ENCODE measurements at places on chromosomes 2 and 18.

GRCh38 chr18:62187543-62188510 is 772 bp downstream of the RELCH start:
- H3K4me3 ChIP-seq = peak overlapping the region; percentile 100
- peaks cover 63% of the 10 kb centered on the region for H3K4me1 ChIP-seq
- H3K36me3 ChIP-seq = peaks cover 21% of the 10 kb centered on the region
- H3K27me3 ChIP-seq = no peaks in the 10 kb centered on the region
- H3K27ac ChIP-seq = peak overlapping the region; percentile 98

GRCh38 chr2:232367016-232367415 is 11.5 kb upstream of the ALPP start:
- H3K27ac ChIP-seq = no peak overlapping the region
- no peak for DNase-seq
- no peaks in the 10 kb centered on the region for H3K27me3 ChIP-seq
- H3K36me3 ChIP-seq = no peaks in the 10 kb centered on the region

DNA sequence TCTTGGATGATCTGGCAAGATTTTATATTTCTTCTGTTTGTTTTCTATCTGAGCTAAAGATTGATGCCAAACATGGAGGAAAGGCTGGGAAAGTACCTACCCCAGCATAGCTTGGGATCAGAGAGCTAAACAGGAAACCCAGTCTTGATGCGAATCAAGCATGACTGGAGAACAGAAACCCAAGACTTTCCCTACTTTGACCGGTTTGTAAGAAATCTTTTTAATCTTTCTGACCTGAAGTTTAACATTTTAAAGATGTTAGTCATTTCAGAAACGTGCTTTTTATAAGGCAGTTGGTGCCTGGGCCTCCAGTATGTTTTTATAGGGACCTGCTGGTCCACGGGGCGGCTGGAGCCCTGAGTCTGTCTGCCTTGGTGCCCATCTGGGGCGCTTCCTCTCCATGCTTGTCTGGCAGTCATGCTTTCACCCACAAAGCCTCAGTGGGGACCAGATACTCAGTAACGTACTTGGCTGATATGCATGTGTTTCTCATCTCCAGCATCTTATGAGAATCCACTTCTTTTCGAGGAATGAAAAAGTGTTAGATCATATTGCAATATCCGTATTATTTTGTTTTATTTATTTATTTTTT is 266.5 kb downstream of the PTGR3 start:
- H3K27ac ChIP-seq = no peak overlapping the region
- no peak overlapping the region for H3K4me3 ChIP-seq
- H3K36me3 ChIP-seq = no peaks in the 10 kb centered on the region
- DNase-seq = no peak
- H3K4me1 ChIP-seq = peaks cover 12% of the 10 kb centered on the region
- no peaks in the 10 kb centered on the region for H3K27me3 ChIP-seq

DNA sequence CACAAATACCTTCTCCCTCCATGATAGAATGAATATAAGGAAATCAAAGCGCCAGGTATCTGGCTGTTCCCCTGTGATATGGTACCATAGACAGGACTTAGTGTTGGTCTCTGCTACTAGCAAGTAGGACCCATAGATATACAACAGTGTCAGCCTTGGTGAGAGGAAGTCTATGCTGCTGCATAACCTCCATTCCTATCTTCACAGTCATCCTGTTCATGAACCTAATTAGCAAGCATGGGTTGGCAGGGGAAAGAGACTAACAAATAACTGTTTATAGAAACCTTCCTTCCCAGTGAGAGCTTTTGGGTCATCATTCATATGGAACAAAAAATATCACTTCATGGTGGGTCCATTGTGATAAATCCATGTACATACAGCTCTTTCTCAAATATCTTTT is 188.9 kb upstream of the FAM98A start:
- peaks cover 28% of the 10 kb centered on the region for H3K27me3 ChIP-seq
- no peaks in the 10 kb centered on the region for H3K36me3 ChIP-seq
- no peak for DNase-seq

- no peak overlapping the region for H3K4me3 ChIP-seq
- no peaks in the 10 kb centered on the region for H3K4me1 ChIP-seq
- H3K27me3 ChIP-seq = no peaks in the 10 kb centered on the region
- no peaks in the 10 kb centered on the region for H3K36me3 ChIP-seq
- no peak overlapping the region for H3K27ac ChIP-seq
Observed at GRCh38 chr18:56995579-56996188, 151.2 kb upstream of the BOD1L2 start.
